ENCODE measurements at places on chromosomes 7 and 10.

DNA sequence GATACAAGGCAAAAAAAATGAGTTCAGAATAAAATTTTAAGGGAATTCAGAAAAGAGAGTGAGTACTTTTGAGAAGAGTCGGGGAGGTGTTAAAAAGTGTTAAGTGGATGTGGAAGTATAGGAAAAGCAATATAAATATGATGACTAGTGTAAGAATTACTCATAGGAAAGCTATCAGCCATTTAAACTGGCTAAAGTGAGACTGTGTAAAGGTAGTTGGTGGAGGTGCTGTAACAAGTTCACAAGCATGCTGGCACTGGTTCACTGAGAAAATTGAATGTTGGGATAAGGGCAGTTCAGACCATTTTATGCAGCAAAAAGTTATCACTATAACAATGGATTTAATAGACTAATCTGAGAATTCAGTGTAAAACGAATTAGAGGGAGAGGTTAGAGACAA is 179.0 kb upstream of the DKK1 start:
- no peak for DNase-seq

- no peak for DNase-seq
These were observed 46.4 kb downstream of the TMEM168 start for GRCh38 chr7:112743811-112744210.

DNA sequence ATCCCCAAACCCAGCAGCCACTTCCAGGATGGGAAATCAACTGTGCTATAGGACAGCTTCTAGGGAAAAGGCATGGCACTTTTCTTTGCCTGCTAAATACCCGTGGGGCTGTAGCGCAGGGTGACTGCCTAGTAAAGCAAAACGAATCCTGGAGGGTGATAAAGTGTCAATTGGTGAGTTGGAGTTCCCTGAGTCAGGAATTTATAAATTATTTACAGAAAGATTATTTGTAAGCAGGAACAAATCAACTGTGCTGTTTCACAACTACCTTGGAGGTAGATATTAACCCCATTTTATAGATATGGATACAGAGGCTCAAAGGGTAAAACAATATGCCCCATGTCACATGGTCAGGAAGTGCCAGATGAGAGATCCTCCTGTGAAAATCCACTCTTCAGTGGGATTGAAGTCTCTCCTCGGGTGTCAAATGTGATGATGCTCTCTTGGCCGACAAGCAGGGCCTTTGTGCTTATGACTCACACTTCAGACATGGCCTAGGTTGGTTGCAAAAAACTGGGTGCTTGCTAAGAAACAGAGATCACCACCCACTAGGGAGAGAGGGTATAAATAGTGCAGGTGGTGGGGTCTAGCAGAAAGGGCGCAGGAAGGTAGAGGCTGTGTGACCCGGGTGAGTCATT is 383.2 kb upstream of the ZMIZ1 start:
- DNase-seq = no peak

GRCh38 chr10:819326-819725 is 112.2 kb downstream of the LARP4B start:
- no peak for DNase-seq

DNA sequence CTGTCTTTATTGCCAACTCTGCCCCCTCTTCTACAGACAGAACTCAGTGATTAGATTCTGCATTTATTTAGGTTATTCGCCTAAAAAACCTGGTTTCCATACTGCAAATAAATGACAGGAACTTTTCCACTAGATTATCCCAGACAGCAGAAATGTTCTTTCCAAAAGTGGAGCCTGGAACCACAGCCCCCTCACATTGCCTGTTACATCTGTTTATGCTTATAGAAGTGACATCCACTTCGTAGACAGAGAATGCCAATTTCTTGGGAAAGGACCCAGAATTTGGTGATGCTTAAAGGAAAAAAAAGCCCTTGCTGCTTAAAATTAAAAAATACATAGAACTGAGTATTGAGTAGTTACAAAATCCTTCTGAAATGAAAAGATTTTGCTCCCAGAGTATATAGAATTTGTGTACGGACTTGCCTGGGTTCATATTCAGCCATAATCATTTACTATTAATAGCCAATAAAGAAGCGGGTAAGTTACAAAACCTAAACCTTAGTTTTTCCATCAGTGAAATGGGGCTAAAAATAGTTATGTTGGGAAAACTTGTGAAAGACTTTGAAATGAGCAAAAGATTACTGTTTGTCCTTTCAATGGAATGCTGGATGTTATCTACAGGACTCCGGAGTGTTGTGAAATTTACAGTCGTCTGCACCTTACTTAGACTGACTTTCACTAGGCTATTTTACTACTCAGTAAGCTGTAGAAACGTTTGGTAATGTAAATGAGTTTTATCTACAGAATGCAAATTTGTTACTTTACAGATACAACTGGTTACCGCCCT is 1.1 kb upstream of the PPP1R9A start:
- DNase-seq = no peak

- no peak for DNase-seq
These were observed 292.4 kb upstream of the AKR1E2 start for GRCh38 chr10:4533621-4534020.

- DNase-seq = no peak
These were observed 129.8 kb downstream of the FRMD4A start for GRCh38 chr10:14200698-14201544.

DNA sequence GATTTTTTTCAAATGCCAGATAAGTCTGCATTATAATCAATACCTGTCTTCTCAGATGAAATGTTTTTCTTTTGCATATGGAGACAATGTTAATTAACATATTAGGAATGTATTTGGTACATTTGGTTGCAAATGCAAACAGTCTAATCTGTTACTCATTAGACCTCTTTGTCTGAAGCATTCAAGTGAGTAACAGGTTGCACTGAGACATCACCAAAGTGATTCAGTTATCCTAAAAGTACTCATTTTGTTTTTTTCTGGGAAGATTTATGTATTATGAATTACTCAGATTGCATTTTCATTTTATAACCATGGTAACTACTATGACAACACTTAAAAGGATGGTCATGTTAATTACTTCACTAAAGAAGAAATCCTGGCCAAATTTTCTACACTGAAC is 513.6 kb downstream of the HTR7 start:
- no peak for DNase-seq

- no peak for DNase-seq
These were observed 237.3 kb upstream of the AGK start for GRCh38 chr7:141313896-141314295.

DNA sequence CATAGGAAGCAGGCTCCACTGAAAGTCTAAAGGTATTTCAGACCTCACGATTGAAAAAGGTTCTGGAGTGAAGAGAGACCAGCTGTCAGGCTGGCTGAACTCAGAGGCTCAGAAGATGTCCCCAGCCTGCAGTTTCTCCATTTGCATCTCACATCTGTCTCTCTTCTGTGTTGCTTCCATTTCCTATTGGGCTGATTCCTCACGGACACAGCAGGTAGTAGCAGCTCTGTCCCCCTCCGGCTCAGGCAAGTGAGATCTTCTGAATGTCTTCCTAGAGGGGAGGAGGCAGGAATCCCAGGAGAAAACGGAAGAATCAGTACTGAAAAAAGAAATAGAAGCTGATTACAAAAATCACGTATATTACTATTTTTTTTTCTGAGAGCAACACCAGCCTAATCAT is 274.1 kb upstream of the COBL start:
- no peak for DNase-seq

DNA sequence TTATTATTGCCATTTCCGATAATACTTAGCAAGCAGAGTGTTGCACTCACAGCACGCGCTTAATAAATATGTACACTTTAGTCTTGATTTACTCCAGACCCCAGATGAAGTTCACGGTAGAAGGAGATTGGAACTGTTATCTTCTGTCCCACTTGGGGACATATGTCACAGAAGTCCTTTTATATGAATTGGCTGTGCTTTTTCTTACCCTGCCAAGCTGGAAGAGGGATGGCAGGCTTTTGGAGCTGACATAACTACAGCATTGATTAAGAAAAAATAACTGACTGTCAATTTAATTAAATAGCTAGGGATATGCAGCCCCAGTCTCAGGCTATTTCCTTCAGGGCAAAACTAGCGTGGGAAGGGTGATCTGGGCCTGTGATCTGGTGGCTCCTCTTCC is 182.2 kb downstream of the SH2D4B start:
- no peak for DNase-seq

- no peak for DNase-seq
These were observed 157.9 kb upstream of the GRB10 start for GRCh38 chr7:50940621-50941020.

GRCh38 chr7:18471476-18472160 is 23.9 kb upstream of the HDAC9 start:
- DNase-seq = no peak

- no peak for DNase-seq
These were observed 34.6 kb upstream of the MALRD1 start for GRCh38 chr10:19014034-19014433.

- no peak for DNase-seq
These were observed 39.9 kb upstream of the ZNF107 start for GRCh38 chr7:64626083-64626469.

GRCh38 chr10:113563306-113564088 is 10.6 kb downstream of the HABP2 start:
- DNase-seq = peak; percentile 66

- no peak for DNase-seq
These were observed 43.0 kb upstream of the MACC1 start for GRCh38 chr7:20260223-20260622.

- DNase-seq = no peak
These were observed 17.8 kb downstream of the PRSS2 start for GRCh38 chr7:142788303-142789289.

- DNase-seq = no peak
These were observed 9.3 kb downstream of the OSBPL3 start for GRCh38 chr7:24970676-24971075.

DNA sequence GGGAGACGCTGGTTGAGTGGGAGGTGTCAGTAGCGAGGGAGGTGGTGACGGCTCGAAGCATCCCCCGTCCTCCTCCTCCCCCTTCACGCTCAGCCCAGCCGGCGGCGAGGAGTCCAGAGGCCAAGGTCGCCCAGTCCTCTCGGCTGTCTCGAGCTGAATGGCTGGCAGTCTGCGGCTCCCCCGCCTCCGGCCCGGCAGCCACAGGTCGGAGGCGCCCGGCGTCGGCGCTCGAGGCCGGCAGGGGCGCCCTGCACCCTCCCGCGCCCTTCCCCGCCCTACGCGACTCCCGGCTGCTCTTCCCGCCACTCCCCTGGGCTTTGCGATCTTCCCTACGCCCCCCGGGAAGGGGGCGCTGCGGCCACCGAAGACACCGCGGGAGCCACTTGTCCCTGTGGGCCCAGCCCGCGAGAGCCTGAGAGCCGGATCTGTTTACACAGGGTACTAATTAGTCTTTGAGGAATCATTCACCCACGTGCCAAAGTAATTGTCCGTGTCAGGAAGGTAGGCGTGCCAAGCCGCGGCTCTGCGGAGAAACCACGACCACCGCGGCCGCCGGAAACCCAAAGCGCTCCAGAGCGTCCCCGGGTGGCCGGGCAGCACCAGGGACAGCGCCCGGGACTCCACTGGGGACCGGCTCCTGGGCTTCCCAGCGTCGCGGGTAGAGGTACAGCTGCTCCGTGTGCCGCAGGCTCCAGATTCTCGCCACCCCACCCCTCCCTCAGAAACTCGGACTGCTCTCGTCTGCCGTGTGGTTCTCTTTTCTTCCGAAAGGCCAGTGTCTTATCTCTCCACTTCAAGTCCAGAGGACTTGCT is at the start of gene NXPH1:
Gene NXPH1, plus strand, starts transcription at position 133 of the 813 bp plus-strand sequence.
- no peak for DNase-seq

DNA sequence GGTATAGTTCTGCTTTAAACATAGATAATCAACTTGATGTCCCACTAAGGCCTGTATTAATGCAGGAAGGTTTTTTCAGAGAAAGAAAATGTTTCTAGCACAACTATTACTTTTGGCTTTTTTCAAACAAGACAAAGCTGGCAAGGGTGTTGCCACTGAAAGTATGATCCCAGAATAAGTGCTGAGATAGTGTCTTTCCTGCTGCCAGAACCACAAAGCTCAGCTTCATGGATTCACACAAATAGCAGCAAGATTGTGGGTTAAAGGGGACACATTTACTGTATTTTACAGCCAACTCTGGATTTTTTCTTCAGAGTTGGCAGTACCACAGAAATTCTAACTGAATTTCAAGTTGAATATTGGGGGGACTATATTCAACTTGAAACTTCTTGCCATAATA is 4.3 kb downstream of the NCOA4 start:
- no peak for DNase-seq

DNA sequence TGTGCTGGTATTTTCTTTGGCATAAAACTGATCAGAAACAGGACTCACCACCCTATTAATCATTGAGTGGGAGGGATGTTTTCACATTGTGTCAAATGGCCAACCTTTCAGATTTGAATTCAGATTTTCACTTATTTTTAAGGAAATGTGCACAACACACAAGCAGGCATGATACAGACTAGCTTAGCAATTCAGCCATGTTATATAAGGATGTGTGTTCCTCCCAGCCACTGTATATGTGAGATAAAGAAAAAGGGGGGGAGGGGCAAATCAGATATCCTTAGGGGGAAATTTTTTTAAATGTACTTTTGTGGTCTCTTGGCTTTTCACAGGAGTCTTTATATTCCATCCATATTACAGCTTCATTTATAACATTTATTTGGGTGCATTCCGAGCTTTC is 3.1 kb downstream of the GAD2 start:
- no peak for DNase-seq

DNA sequence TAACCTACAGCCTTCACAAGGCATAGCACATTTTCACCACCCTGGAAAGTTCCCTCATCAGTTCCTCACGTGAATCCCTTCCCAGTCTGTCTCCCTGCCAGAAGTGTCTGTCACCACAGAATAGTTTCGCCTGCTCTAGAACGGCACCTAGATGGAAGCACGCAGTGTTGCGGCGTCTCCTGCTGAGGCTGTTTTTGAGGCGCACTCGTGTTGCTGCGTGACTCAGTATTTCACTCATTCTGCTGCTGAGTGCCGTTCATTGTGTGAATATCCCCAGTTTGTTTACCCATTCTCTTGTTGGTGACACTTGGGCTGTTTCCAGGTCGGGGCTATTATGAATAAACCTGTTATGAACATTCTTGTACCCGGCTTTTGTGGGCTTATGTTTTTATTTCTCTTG is 12.8 kb downstream of the NOS3 start:
- no peak for DNase-seq

GRCh38 chr7:108132551-108133265 is 2.5 kb upstream of the LAMB4 start:
- DNase-seq = no peak

- no peak for DNase-seq
These were observed 89.3 kb downstream of the CYP51A1 start for GRCh38 chr7:92044940-92045339.

DNA sequence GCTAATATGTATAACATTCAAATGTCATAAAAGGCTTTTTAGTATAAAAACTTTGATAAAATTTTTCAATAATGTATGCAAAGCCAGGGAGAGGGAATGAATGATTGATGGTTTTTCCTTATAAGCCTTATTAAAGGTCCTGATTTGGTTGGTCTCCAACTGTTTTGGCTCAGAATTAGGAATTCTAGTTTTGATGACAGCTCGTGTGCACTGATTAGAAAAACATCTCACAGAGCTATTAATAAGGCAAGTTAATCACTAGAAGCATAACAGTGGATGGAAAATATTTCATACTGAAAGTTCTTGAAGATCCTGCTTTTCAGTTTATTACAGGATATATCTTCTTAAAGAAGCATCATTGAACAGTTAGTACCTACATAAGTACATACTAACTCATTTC is 114.9 kb upstream of the NOBOX start:
- no peak for DNase-seq
